Stimulated activated naive CD4-positive, alpha-beta T cell (primary cell): ENCODE measurements at places on chromosomes 13 and 19.
A peak's percentile ranks its signal among the peaks of the same experiment; 100 is the strongest.

GRCh38 chr13:113900646-113901045 is 36.8 kb upstream of the GAS6 start:
- DNase-seq, result no peak

DNA sequence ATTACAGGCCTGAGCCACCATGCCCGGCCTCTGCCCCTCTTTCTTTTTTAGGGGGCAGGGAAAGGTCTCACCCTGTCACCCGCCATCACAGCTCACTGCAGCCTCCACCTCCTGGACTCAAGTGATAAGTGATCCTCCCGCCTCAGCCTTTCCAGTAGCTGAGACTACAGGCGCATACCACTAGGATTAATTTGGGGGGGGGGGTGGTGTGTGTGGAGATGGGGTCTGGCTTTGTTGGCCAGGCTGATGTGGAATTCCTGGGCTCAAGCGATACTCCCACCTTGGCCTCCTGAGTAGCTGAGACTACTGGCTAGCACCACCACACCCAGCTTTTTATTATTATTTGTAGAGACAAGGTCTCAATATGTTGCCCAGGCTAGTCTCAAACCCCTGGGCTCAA is 4.2 kb downstream of the APOE start:
- DNase-seq, result no peak

DNA sequence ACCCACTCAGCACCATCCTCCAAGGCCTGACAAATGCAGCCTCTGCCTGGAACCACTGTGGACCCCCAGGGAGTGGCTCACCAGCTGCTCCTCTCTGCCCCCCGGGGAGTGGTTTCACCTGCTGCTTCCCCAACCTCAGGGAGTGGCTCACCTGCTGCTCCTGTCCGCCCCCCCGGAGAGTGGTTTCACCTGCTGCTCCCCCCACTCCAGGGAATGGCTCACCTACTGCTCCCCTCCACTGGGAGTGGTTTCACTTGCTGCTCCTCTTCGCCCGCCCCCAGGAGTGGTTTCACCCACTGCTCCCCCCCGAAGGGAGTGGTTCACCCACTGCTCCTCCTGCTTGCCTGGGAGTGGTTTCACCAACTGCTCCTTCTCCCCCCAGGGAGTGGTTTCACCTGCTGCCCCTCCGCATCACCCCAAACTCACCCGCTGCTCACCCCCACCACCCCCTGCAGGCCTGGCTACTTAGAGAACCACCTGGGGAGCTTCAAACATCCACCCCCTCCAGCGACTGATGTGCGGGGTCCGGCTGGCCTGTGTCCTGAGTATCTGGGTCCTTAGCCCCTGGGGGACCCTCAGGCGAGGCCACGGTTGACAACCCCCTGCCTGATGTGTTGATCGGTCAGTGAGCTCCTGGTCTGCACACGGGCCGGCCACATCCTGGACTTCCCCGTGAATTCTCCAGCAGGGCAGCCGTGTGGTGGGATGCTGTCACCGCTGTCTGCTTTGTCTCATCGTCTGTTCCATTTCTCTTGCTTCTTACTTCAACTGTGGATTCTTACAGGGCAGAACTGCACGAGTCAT is 14.6 kb upstream of the TMEM255B start:
- DNase-seq, result no peak

GRCh38 chr19:30047432-30047831 is 105.4 kb downstream of the URI1 start:
- DNase-seq, result no peak

GRCh38 chr13:76632401-76633044 is 253.7 kb downstream of the KCTD12 start:
- no peak for DNase-seq

- DNase-seq, result no peak
Observed at GRCh38 chr13:84985860-84986259, 813.4 kb downstream of the SLITRK6 start.

DNA sequence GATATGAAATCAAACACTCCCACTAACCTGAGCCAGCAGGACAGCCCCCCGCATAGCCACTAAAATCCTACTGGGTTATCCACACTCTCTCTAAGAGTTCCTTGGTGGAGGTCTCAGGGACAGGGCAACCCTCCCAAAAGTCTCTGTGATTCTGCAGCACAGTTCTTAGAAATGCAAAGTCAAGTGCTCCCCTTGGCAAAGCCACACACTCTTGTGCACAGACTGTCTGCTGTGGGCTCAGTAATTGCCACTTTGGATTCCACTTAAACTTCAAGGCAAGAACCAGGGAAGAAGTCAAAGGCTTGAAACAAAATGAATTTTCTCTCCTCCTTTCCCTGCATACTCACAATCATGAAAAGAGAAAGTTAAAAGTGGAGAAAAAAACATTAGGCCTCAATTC is 61.5 kb downstream of the DOCK9 start:
- DNase-seq, result no peak

DNA sequence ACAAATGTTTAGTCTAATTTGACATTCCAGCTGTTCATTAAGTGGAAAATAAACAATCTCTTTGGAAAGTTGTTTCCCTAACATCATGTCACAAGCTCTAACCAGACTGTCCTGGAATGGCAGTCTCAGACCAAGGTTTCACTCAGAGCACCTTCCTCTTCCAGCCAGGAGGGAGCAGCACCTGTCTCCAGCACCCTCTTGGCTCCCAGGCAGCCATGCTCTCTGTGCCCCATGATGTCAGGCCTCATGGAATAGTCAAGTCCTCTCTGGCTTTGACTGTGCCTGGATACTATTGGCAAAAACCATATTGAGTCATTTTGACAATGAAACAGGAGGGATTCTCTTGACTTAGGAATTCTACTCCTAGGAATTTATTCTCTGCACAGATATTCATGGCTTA is 171.4 kb downstream of the OXGR1 start:
- DNase-seq, result no peak

DNA sequence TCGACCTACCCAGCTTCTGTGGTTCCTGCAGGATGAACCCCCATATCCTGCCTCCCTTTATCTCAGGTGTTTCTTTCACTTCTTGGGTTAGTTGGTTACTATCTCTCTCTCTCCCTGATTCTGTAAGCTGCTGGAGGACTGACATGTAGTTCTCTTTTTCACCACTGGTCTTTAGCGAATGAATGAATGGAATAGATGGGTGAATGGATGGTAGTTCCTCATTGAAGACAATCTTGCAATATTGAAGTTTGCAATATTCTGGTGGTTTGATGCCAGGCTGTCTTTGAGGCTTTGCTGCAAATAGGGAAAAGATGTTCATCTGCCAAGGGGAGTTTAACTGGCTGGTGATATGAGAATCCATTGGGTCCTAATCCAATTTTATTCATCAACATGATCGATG is 120.2 kb downstream of the UBL3 start:
- DNase-seq, result no peak

GRCh38 chr13:78032132-78032531 is 113.5 kb upstream of the EDNRB start:
- DNase-seq, result no peak

- no peak for DNase-seq
Observed at GRCh38 chr13:59203855-59204254, 959.9 kb downstream of the DIAPH3 start.

GRCh38 chr19:51131780-51132680 is 7.3 kb downstream of the SIGLEC9 start:
- DNase-seq, result peak; percentile 49

DNA sequence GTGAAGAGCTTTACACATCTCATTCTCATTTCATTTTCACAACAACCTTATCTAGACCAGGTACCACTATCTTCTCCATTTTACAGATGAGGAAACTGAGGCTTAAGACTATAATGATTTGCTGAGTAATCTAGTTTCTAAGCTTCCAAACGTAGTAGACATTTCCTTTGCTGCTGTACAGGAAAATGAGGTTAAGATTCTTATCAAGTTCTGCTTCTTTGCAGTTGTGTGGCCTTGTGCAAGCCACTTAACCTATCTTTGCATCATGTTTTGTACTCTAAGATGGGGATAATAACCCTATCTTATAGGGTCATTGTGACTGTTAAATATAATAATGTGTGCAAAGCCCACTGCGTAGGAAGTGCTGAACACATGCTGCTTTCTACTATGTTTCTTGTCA is 307.9 kb downstream of the HS6ST3 start:
- DNase-seq, result no peak

DNA sequence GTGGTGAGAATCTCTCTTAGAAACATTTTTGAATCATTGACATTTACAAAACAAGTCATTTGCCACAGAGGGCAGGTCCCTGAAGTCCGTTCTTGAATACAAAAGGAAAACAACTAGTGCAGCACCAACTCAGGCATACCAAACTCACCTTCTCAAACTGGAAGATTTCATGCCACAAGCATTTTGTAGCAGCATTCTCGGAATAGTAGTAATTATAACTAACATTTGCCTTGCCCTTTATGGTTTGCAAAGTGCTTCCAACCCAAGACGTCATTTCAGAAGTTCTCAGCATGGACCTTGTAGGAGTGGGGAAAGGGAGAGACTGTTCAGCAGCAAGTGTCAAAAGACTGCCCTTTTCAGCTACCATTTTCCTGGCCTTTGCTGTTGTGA is 344.6 kb downstream of the RFC3 start:
- DNase-seq, result no peak

GRCh38 chr19:628168-628567 is 5.2 kb downstream of the POLRMT start:
- no peak for DNase-seq

GRCh38 chr13:39159846-39160370 is 121.7 kb downstream of the NHLRC3 start:
- no peak for DNase-seq

DNA sequence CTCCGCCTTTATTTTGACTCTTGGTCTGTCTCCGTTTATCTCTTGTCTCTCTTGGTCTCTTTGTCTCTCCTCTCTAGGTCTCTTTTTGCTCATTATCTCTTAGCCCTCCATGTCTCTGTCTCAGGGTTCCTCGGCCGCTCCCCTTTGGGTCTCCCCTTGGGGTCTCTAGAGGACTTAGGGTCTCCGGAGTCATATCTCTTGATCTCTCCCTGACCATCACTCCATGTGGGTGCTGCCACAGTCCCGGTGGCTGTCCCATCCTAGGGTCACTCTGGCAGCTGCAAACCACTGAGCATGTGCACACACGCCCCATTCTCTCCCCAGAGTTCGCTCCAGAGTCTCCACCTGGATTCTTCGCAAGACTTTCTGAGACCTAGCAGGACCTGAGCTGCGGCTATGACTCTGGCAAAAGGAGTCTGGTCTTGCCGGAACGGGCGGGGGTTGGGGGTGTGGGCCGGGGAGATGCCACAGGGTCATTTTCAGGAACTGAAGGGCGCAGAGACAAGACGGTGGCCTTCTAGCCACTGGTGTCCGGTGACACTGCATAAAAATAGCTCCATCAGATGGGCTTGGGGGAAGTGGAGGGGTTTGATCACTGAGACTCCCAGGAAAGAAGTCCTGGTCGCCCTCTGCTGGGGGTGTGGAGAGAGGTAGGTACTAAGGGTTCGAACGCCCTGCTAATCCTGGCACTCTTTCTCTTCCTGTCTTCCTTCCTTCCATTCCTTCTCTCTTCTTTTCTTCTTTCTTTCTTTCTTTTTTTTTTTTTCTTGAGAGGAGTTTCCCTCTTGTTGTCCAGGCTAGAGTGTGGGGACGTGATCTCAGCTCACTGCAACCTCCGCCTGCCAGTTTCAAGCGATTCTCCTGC is 1.2 kb upstream of the KCNA7 start:
- DNase-seq, result no peak

DNA sequence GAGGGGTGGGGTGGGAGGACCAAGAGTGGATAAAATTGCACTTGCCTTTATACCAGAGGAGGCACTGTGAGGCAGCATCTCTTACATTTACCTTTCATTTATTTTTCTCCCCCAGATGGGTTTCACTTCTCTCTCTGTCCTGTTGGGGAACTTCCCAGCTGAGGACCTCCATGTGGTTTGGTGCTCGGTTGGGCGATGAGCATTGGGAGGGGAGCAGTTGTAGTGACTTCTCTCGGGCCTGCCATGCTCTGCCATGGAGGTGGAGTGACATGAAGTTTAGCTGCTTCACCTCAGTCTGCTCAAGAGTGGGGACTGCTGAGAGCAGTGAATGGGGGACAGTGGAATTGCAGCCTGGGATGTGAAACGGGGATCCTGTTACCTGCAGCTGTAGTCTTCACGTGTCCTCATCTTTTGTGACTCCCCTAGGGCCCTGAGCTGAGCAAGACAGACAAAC is 23.1 kb upstream of the CXCL17 start:
- DNase-seq, result no peak

DNA sequence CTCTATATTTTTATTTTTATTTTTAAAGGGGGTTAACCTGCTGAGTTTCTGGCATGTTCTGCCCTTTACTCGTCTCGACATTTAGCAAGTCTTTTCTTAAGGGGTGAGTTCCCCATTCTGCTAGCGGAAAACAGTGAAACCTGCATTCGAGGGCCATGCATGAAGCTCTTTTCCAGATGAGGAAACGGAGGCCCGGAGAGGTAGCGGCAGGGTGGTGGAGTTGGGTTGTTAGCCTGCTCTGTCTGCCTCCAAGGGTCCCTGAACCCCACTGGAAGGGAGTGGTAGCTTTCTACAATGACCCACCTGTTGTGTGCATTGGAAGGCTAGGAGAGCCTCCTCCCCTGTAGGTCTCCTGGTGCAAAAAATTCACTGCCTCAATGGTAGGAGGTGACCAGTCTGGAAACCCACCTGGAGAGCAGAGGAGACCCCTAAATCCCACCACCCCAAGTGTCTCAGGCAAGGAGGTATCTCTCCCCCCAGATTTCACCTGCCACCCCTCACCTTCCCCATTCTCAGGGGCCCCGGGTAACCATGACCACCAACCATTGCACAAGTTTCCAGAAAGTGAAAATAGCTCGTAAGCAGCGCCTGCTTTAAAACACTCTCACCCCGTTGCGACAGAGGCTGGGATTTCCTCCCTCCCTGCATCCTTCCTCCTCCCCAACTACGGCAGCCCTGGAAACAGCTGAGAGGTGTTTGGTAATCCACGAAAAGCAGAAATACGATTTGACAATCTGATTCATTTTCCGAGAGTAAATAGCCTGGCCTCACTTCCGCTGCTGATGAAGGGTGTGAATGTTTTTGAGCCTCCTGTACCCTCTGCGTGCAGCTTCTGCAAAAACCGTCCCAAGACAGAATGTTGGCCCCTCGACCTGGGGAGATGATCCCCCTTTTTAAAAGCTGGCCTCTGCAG is 3.5 kb downstream of the KLF2 start:
- DNase-seq, result peak; percentile 76

GRCh38 chr19:798415-799075 is 1.3 kb downstream of the PTBP1 start:
- DNase-seq, result no peak

GRCh38 chr19:28881616-28882015 is 331.3 kb downstream of the UQCRFS1 start:
- DNase-seq, result no peak

- DNase-seq, result no peak
Observed at GRCh38 chr13:20553311-20553710, 13.6 kb upstream of the IFT88 start.

DNA sequence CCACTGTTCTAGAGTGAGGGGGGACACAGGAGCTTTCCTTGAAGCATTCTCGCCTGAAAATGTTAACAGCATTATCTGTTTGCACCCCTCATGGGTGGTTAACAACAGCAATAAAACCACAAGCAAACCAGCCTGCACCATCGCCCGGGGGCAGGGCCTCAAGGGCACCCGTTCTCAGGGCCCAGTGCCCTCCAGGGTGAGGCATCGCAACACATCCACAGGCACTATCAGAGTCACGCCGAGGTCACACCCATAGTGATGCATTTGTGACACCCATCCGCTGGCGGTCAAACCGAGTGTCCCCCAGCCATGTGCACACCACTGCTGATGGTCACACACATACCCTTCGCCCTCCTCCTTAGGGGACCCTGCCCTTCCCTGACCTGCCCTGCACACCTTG is 4.6 kb downstream of the FUT5 start:
- no peak for DNase-seq

- DNase-seq, result no peak
Observed at GRCh38 chr19:18941628-18942354, 774 bp upstream of the HOMER3 start.

GRCh38 chr19:50693064-50693975 is 26.3 kb downstream of the SHANK1 start:
- no peak for DNase-seq

- no peak for DNase-seq
Observed at GRCh38 chr19:55209693-55210472, 582 bp upstream of the PTPRH start.
